ENCODE measurements at places on chromosomes 1 and 21. TPM values are rescaled to one million over a fixed set of nuclear protein-coding genes. Genes with fewer than 3 reads are reported as not detected.

GRCh38 chr1:38577937-38578270 is 281.7 kb downstream of the RRAGC start:
- H3K27ac ChIP-seq = no peak overlapping the region
- DNase-seq = no peak
- H3K4me3 ChIP-seq = peak overlapping the region; percentile 51
- peaks cover 38% of the 10 kb centered on the region for H3K27me3 ChIP-seq
- H3K4me1 ChIP-seq = peaks cover 12% of the 10 kb centered on the region

DNA sequence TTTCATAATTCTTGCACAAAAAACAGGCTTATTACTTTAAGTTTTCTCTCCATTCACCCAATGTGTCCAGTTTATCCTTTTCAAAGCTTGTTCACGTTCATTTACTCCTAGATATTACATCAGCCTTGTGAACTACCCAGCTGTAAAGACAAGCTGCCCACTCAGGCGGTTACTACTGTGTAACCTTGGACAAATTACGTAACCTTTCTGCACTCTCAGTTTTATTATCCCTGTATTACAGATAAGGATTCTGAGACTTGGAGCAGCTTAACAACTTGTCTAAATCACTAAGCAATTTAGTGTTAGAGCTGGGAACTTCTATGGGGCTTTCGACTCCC is 20.5 kb upstream of the LPAR3 start:
- H3K4me3 ChIP-seq = no peak overlapping the region
- H3K27ac ChIP-seq = no peak overlapping the region

COL6A1 gene
- 5.2 TPM for total RNA-seq

GRCh38 chr1:27872802-27873551 is 633 bp downstream of the THEMIS2 start:
- peak overlapping the region; percentile 84 for H3K4me3 ChIP-seq
- no peaks in the 10 kb centered on the region for H3K27me3 ChIP-seq
- H3K4me1 ChIP-seq = peaks cover 28% of the 10 kb centered on the region
- peak overlapping the region; percentile 20 for H3K27ac ChIP-seq
- H3K36me3 ChIP-seq = no peaks in the 10 kb centered on the region

GRCh38 chr1:162892906-162893611 is 32.1 kb upstream of the CCDC190 start:
- no peak overlapping the region for H3K4me3 ChIP-seq
- H3K27ac ChIP-seq = no peak overlapping the region
- H3K27me3 ChIP-seq = peaks cover 4% of the 10 kb centered on the region
- peaks cover 4% of the 10 kb centered on the region for H3K4me1 ChIP-seq
- no peaks in the 10 kb centered on the region for H3K36me3 ChIP-seq

DNA sequence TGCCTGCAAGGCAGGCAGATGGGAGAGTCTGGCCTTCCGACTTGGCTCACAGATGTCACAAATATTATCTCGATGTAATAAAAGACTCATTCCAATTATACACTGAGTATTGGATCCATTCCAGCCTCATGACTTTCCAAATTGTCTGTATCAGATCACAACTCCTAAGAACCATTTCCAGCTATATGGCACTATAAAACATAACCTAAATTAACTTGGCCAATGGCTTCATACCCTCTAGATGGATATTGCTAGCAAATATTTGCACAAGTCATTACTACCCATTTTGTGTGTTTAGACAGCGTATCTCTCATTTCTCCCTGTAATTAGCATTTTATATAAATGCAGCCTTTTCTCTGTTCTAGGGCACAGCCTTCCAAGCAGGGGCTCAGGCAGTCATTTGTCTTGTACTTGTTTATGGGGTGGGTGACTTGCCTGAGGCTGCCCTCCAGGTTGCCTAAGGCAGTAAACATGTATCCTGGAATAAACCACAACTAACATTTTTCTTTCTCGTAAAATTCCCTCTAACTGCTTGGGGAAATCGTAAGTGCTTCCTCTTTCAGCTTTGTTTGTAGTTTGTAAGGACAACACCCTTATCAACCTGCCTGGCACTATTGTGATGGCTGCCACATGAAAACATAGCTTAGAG is 70.6 kb upstream of the KCNJ6 start:
- H3K27me3 ChIP-seq = peaks cover 5% of the 10 kb centered on the region
- no peak overlapping the region for H3K4me3 ChIP-seq
- DNase-seq = no peak
- H3K4me1 ChIP-seq = no peaks in the 10 kb centered on the region
- H3K36me3 ChIP-seq = no peaks in the 10 kb centered on the region
- no peak overlapping the region for H3K27ac ChIP-seq

- DNase-seq = no peak
- peaks cover 4% of the 10 kb centered on the region for H3K4me1 ChIP-seq
- peaks cover 32% of the 10 kb centered on the region for H3K36me3 ChIP-seq
- H3K4me3 ChIP-seq = no peak overlapping the region
- H3K27ac ChIP-seq = no peak overlapping the region
- no peaks in the 10 kb centered on the region for H3K27me3 ChIP-seq
Measured at GRCh38 chr1:193077991-193078390, 18.6 kb downstream of the RO60 start.

- no peak overlapping the region for H3K4me3 ChIP-seq
- no peaks in the 10 kb centered on the region for H3K36me3 ChIP-seq
- H3K27me3 ChIP-seq = peaks cover 5% of the 10 kb centered on the region
- H3K27ac ChIP-seq = no peak overlapping the region
- no peak for DNase-seq
Measured at GRCh38 chr1:180600343-180600742, 31.5 kb upstream of the XPR1 start.

GRCh38 chr1:111582644-111583618 is 36.7 kb upstream of the RAP1A start:
- H3K4me1 ChIP-seq = peaks cover 4% of the 10 kb centered on the region
- H3K27ac ChIP-seq = no peak overlapping the region
- DNase-seq = no peak
- H3K36me3 ChIP-seq = no peaks in the 10 kb centered on the region
- no peak overlapping the region for H3K4me3 ChIP-seq
